Activated CD8-positive, alpha-beta memory T cell treated with anti-CD3 and anti-CD28 coated beads for 24 hours (primary cell): ENCODE measurements at places on chromosomes 6 and 20.

GRCh38 chr20:33192912-33193501 lies 24.1 kb upstream of the BPIFA3 start:
- DNase-seq = no peak

DNA sequence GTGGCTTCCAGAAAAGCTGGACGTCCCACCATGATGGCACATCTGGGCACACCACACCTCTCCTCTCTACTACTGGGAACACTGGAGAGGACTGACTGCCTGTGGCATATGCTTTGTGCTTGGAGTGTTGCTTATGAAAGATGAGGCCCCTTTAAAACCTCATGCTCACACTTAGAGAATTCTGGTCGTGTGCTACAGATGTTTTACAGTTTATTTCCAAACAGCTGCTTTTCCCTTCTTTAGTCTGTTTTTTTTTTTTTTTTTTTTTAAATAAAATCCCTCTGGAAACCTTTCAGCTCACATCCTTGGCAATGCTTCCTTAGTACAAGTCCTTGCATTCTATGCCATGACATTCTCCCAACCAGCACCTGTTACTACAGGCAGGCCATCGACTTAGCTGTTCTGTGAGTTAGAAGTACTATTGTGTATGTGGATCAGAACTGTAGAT lies 60.3 kb downstream of the BMP6 start:
- no peak for DNase-seq

GRCh38 chr6:27138837-27139755 lies 108.4 kb upstream of the PRSS16 start:
- DNase-seq = peak; percentile 90

- DNase-seq = no peak
Measured at GRCh38 chr6:85041376-85041775, 277.0 kb upstream of the TBX18 start.

- no peak for DNase-seq
Measured at GRCh38 chr20:13452470-13453124, 186.1 kb downstream of the TASP1 start.

GRCh38 chr20:1002682-1003561 lies 811 bp upstream of the RSPO4 start:
- no peak for DNase-seq

GRCh38 chr6:71139249-71139648 lies 149.4 kb upstream of the OGFRL1 start:
- DNase-seq = no peak

GRCh38 chr6:159221486-159222170 lies 52.4 kb downstream of the FNDC1 start:
- no peak for DNase-seq

- no peak for DNase-seq
Measured at GRCh38 chr6:132910759-132911158, 96.4 kb downstream of the RPS12 start.

DNA sequence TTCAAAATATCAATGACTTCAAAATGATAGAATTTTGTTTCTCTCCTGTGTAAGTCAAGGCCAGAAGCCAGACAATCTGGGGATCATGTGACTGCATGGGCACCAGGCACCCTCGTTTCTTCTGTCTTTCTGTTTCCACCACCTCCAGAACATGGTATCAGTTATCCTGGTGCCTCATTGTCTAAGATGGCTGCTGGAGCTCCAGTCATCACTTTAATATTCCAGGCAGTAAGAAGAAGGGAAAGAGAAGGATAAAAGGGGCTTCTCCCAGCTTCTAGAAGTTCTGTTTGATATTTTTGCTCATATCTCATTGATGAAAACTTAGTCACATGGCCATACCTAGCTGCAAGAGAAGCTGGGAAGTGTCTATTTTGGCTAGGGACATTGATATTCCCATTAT lies 25.7 kb downstream of the ZNF341 start:
- no peak for DNase-seq
